Activated T-helper 2 cell treated with anti-CD3 and anti-CD28 coated beads, Interferon-gamma antibody, Interleukin-2, Interleukin-4, amounts not matched to agents 10 μg/mL and 5 μg/mL and 100 μg/mL, durations not matched to agents 14 hours and 24 hours and 36 hours (primary cell): ENCODE measurements at places on chromosomes 5 and 9.

GRCh38 chr9:114315723-114316363 lies 7.1 kb upstream of the ORM1 start:
- DNase-seq, result no peak

GRCh38 chr9:120912958-120913646 lies 13.5 kb downstream of the TRAF1 start:
- no peak for DNase-seq

DNA sequence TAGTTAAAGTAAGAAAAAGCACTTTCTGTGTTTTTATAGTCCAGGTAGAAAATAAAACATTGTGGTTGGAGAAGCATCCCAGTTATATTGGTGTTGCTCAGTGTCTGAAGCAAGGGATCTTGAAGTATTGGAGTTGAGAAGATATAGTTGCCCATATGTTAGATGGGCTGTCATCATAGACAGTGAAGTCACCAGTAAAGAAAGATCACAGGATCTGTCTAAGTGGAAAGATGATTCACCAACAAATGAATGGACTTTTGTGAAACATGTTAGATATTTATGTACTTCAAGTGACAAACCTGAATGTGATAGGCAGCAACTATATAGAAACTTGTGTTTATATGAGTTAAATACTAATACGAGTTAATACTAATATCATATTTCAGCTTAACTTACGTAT lies 11.7 kb downstream of the OGN start:
- DNase-seq, result no peak

DNA sequence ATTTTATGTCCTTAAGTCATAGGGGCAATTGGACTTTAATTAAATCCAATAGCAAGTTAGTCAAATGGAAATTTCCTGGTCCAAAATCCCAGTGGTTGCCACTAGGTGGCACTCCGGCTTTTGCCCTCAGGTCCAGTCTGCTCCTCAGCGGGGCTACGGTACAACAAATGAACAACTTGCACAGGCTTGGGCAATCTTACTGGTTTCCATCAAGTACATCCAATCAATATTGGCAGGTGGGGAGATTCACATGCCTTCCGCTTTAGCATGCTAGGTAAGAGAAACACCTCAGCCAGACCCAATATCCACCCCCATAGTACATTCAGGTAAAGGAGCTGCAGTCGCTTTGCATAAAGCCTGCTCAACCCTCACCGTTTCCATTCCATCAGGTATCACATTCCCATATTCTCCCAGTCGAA lies 6.3 kb upstream of the MXD3 start:
- peak; percentile 61 for DNase-seq

GRCh38 chr9:134937566-134938345 lies 20.0 kb upstream of the FCN1 start:
- no peak for DNase-seq

DNA sequence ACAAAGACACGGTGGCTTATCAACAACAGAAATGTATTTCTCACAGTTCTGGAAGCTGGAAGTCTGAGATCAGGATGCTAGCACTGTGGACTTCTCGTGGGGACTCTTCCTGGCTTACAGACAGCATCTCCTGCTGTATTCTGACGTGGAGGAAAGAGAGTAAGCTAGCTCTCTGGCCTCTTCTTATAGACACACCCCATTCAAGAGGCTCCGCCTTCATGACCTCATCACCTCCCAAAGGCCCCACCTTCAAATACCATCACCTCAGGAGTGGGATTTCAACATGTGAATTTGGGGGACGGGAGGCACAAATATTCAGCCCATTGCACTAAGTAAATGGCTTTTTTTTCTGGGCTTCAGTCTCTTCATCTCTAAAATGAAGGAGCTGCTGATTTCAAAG lies 27.6 kb downstream of the KCNMB1 start:
- DNase-seq, result no peak

DNA sequence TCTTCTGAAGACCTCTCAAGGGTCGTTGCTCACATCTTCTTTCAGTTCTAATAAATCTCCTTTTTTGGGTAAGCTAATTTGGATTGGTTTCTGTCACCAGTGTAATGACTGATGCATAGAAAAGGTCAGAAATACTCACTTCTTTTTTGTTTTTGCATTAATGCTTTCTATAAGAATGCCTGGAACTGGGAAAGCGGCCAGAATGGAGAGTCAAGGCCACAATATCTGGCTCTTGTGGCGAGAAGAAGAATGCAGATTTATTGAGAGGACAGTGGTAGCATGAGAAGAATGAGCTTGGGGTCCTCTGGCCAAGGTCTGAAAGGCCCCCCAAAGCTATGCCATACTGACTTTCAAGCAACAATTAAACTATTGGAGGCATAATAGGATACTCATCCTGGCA lies 88.0 kb upstream of the SLC12A2 start:
- no peak for DNase-seq

- no peak for DNase-seq
Observed at GRCh38 chr9:5783982-5784381, 48.9 kb downstream of the ERMP1 start.

DNA sequence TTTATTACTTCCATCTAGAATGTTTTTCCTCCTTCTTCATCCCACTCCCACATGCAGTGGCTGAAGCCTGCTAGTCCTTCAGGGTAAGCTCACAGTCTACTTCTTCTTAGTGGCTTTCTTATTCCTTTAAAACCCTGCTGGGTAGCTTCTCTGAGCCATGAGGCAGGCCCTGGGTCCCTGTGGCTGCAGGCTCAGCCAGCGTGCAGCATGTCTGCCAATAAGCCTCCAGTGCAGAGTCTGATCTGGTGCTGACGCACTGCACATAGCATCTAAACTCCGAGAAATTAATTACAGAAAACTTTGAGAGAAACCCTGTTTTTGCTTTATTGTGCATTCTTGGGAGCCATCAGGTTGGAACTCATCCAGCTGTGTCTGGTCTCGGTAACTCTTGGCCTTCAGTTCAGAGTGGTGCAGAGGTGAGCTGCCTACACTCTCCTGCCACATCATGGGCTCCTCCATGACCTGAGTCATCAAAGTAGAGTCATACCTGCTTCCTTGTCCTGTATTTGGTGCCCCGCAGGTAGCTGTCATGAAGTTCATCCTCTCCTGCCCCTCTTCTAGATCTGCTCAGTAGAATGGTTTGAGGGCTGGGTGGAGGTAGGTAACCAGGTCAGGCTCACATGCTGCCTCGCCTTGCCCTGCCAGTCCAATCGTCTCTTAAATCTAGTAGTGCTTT lies 339.4 kb downstream of the KDM4C start:
- no peak for DNase-seq

GRCh38 chr9:127660886-127661741 lies 45.7 kb upstream of the CFAP157 start:
- DNase-seq, result no peak

- no peak for DNase-seq
Observed at GRCh38 chr5:59177644-59178043, 594.8 kb downstream of the RAB3C start.
